ENCODE measurements at places on chromosomes 4 and X. TPM values are rescaled to one million over a fixed set of nuclear protein-coding genes. Genes with fewer than 3 reads are reported as not detected.

GRCh38 chr4:53365121-53365485 is 758 bp downstream of the SCFD2 start:
- DNase-seq: peak; percentile 27
- H3K27me3 ChIP-seq: no peaks in the 10 kb centered on the region
- 0 out of 2 replicates have a peak, but pooled peaks cover 3% of the 10 kb centered on the region for H3K4me1 ChIP-seq
- peak overlapping the region; percentile 79 for H3K4me3 ChIP-seq

GRCh38 chr4:145538596-145538995 is 56.9 kb downstream of the SMAD1 start:
- H3K4me3 ChIP-seq: no peak overlapping the region
- no peaks in the 10 kb centered on the region for H3K27me3 ChIP-seq
- no peak overlapping the region for H3K27ac ChIP-seq
- peaks cover 9% of the 10 kb centered on the region for H3K4me1 ChIP-seq
- DNase-seq: no peak

Gene PHEX
- 0.04 TPM for polyA plus RNA-seq

Gene BANK1
- polyA plus RNA-seq: 0.51 TPM

Gene EVC2
- polyA plus RNA-seq: 2.7 TPM
